ENCODE measurements at places on chromosomes 2 and 18.

DNA sequence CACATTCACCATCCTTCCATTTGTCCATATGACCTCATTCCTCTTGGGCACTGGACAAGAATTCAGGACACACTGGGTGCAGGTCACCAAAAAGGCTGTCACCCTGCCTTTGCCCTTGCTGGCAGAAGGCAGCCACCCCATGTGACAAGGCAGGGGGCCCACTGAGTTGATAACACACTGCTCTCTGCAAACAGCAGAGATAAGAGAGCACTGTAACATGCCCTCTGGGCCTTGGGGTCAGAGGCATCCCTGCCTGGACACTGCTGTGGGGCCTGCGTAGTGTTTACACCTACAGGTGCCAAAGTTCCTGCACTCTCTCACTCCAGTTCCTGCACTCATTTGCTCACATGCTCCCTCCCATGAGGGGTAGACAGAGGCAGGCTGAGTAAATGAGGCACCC lies 344.7 kb upstream of the TCF4 start:
- DNase-seq = no peak

GRCh38 chr2:59899692-59900091 lies 653.8 kb downstream of the BCL11A start:
- no peak for DNase-seq

GRCh38 chr2:207513551-207514257 lies 16.1 kb upstream of the CREB1 start:
- no peak for DNase-seq

GRCh38 chr2:160208655-160209515 lies 8.8 kb upstream of the ITGB6 start:
- DNase-seq = no peak

GRCh38 chr2:61175036-61175435 lies 13.0 kb downstream of the C2orf74 start:
- no peak for DNase-seq

GRCh38 chr18:57131101-57131500 lies 15.8 kb upstream of the BOD1L2 start:
- no peak for DNase-seq

GRCh38 chr18:24200494-24201290 lies 61.8 kb downstream of the CABYR start:
- DNase-seq = no peak

DNA sequence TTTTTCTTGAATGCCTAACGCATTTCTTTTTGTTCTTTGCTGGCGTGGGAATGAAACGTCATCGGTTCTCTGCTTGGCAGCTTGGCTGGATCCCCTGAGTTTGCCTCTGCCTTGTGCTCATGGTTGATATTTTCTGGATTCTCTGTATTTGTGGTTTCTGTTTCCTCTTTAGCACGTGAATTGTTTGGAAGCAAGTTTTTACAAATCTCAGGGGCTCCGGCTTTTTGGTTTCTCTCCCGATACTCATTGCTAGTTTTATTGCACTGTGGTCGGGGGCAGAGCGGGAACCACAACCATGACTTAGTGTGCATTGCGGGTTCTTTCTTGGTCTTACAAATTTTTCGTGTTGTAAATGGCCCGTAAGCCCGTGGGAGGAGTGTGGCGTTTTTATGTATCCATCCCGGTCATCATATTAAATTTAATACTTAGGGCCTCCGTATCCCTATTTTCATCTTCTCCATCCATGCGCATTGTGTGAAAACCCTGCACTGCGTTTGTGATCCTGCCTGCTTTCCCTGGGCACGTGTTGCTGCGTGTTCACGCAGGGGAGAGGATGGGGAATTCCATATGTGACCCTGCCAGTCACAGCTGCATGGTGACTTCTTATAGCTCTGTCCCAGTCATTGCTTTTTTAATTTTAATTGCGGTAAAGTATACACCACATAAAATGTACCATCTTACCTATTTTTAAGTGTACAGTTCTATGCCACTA lies 9.4 kb downstream of the RAMP1 start:
- DNase-seq = no peak

GRCh38 chr2:237120916-237121315 lies 35.2 kb downstream of the COPS8 start:
- no peak for DNase-seq

GRCh38 chr2:27587025-27587424 lies 4.2 kb downstream of the ZNF512 start:
- no peak for DNase-seq

DNA sequence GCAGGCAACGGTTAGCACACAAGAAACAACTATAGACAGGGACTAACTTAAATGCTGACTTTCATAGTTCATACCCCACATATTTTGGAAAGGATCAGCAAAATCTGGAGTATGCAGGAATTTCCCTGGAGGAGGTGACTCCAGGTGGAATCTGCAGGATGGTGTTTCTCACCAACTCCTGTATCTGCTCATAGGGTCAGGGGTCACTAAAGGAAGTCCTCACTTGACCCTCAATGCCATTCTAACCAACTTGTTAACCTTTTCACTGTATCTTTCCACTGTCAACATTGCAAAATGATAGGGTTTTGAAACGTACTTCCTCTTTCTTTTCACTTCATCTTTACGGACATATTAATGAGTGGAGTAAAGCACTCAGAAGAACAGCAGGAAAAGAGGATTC lies 207.0 kb upstream of the CXCR4 start:
- no peak for DNase-seq

DNA sequence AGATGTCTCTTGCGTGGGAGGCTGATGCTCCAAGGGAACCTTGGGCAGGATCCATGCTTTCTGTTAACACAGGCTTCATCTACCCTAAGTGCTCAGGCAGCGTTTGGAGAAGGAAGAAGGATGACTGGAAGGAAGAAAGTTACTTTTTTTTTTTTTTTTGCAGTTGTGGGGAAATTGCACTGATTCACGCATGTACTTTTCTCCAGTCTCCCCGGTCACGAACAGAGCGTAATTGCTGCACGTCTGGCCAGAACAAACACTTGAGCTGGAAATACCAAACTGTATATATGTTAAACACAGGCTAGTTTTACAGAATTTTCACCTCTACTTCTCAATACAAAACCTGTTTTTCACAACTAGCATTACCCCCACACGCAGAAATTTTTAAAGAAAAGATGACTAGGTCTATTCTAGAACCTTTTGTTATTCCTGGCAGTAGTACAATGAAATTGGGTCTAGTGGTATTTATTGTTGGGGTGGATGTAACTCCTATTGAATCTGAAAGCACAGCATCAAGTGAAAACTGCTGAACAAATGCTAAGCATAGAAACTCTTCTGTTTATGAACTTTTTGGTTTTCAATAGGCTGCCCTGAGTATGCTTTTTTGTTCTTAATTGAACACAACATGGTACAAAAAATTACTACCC lies 9.3 kb upstream of the SCYGR5 start:
- no peak for DNase-seq

GRCh38 chr2:210555555-210555954 lies 844 bp upstream of the CPS1 start:
- no peak for DNase-seq

DNA sequence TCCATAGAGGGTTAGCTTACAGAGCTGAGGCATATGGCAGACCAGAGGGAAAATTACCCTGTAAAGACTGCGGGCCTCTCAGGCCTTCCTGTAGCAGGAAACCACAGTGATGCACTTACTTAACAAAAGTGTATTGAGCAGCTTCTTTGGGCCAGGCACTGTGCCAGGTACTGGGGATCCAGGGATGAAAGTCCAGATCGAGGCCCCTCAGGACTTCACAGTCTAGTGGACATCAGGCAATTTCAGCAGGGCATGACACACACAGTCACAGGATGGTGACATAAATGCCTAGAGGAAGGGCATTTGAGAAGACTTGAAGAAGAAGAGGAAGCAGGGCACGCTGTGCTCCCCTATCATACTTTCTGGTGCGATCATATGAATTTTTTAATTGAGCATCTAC lies 71.7 kb downstream of the MARCO start:
- DNase-seq = no peak

- no peak for DNase-seq
Measured at GRCh38 chr2:1848599-1848995, 104.3 kb upstream of the PXDN start.

DNA sequence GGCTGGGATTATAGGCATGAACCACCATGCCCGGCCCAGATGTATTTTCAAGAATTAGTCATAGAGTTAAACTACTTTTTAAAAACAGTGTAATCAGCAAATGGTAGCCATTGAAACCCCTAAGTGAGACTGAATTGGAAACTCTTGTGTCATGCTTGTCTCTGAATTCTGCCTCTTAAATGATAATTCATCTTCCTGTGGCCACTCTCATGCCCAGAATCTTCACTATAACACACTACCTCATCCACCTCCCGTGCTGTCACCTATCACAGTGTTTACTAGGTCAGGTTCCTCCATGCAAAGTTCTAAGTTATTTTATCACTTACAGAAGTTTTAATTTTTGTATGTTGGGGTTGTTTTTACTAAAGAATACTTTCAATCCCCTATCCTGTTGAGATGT lies 197.5 kb downstream of the PHLPP1 start:
- no peak for DNase-seq

GRCh38 chr2:124027182-124027581 lies 2.1 kb downstream of the CNTNAP5 start:
- DNase-seq = no peak

DNA sequence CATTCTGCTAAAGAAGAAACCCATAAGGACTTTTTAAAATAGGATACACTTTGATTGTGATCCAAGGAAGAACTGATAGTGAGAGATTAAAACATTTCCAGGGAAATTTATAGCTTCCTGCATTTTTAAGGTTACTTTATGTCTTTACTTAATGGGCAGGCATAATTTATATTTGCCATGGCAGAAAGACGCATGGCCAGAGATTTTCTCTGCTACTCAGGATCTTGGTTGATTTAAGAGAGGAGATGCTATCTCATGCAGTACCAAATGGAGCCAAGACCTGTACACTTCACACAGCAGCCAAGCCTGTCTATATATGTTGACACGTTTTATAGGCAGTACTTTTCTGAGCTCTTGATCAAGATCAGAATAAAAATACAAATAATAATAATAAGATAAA lies 60.9 kb upstream of the NT5C1B start:
- DNase-seq = no peak

- no peak for DNase-seq
Measured at GRCh38 chr2:68196120-68196716, 38.5 kb downstream of the PNO1 start.

- DNase-seq = no peak
Measured at GRCh38 chr2:42185220-42185921, 16.2 kb downstream of the EML4 start.

GRCh38 chr2:180077295-180077906 lies 70.3 kb upstream of the CWC22 start:
- DNase-seq = no peak

- peak; percentile 4 for DNase-seq
Measured at GRCh38 chr2:54724560-54725342, 1.3 kb downstream of the EML6 start.

DNA sequence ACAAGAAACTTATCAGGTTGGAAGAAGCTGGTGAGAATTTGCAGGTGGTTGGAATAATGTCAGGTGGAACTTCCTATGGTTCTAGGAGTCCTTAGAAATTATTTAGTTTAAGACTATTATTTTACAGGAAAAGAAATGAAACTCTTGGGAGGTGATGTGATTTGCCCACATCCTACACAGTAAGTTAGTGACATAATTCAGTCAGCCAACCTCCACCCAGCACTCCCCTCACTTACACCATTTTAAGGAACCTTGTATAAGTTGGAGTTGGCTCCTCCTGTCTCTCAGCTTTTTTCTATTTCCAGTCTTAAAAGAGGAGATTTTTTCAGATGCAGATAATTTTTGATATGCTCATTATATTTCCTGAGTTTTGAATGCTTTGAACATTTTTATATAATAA lies 86.4 kb downstream of the SKA1 start:
- DNase-seq = no peak

GRCh38 chr2:205640716-205641115 lies 41.6 kb upstream of the NRP2 start:
- DNase-seq = no peak

GRCh38 chr2:37774976-37775907 lies 103.8 kb upstream of the CDC42EP3 start:
- DNase-seq = no peak

- DNase-seq = no peak
Measured at GRCh38 chr2:182897137-182897536, 30.7 kb upstream of the FRZB start.

DNA sequence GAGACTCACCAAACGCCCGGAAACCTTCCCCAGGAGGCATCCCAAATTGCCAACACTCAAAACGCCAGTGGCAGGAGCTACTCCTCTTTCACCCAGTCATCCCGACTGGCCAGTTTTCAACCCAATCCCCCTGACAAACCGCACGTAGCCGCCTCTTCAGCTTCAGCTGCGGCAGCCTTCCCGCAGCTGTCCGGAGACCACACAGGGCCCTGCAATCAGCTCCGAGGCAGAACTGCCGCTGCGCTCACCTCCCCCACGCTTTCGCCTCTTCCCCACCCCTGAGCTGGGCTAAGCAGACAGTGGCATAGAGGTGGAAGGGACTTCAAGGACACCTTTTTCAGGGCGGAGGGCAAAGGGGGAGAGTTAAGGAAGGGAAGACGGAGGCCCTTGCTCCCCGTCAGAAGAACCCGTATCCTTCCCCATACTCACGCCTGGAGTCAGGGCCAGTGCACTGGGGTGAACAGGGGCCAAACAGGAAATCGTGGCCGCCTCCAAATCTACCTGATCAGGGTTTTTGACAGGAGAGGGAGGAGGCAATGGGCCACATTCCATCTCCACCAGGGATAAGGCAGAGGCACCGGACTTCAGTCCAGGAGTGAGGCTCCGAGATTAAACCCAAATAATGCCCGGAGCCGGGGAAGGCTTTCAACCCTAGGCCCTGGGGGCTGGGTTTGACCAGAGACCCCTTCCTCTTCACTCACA lies 16.9 kb downstream of the CYP26B1 start:
- no peak for DNase-seq

DNA sequence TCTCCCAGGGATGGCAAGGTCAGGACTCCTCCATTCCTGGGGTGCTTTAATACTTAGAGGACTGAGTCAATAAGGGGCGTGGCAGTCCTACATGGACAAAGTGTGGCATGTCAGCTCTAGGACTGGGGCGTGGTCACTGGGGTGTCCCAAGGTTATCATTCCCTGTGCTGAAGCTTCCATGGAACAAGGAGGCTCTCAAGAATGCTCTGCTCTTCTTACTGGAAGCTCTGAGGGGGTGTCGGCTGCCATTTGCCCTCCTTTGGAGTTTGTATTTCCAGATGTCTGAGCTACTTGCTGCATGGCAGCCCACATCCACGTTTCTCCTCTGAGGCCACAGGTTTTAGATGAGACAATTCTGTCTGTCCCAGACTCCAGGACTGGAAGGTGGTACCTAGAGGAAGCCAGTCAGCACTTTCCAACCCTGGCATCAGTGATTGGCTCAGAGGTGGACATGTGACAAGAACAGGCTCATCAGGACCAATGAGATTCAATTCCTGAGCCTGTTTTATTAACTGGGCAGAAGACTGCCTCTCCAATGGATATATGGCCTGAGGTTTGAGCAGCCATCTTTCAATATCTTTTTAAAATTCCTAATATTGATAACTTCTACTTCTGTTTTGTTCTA lies 128.9 kb upstream of the ARL4C start:
- no peak for DNase-seq

DNA sequence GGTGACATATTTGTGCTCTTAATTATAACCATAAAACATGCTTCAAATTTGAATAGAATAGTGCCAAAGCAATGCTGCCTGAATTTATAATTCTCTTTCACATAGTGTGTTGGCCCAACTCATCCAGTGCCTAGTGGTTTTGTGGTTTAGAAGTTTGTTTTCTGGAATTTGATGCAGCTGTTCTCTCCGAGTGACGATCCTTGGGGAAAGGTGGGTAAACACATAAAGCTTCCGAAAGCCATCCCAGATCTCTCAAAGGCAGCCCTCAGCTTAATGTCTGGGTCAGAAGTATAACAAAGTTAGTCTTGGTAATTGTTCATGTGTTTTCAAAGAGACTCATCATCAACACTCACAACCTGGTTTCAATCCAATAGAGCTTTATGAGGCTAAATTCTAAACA lies 235.6 kb upstream of the CDH2 start:
- DNase-seq = no peak

All from activated naive CD4-positive, alpha-beta T cell (primary cell).